Activated B cell treated with CpG ODN at 0.5 μM for 24 hours (primary cell): ENCODE measurements at places on chromosomes 13 and 19. TPM values are rescaled to one million over a fixed set of nuclear protein-coding genes. Genes with fewer than 3 reads are reported as not detected.

B3GNT8 gene
- 0.10 and 0.24 TPM in 2 replicates for total RNA-seq

ZNF729 gene
- total RNA-seq: not detected in 2 replicates

ADPRHL1 gene
- total RNA-seq: 0.84 and 0.93 TPM in 2 replicates

MAST1 gene
- total RNA-seq: 0.20 and 0.66 TPM in 2 replicates

GRCh38 chr19:28184997-28185396 is 1028.0 kb downstream of the UQCRFS1 start:
- H3K27me3 ChIP-seq: no peaks in the 10 kb centered on the region
- H3K27ac ChIP-seq: no peak overlapping the region
- no peak for DNase-seq
- no peaks in the 10 kb centered on the region for H3K36me3 ChIP-seq

DNA sequence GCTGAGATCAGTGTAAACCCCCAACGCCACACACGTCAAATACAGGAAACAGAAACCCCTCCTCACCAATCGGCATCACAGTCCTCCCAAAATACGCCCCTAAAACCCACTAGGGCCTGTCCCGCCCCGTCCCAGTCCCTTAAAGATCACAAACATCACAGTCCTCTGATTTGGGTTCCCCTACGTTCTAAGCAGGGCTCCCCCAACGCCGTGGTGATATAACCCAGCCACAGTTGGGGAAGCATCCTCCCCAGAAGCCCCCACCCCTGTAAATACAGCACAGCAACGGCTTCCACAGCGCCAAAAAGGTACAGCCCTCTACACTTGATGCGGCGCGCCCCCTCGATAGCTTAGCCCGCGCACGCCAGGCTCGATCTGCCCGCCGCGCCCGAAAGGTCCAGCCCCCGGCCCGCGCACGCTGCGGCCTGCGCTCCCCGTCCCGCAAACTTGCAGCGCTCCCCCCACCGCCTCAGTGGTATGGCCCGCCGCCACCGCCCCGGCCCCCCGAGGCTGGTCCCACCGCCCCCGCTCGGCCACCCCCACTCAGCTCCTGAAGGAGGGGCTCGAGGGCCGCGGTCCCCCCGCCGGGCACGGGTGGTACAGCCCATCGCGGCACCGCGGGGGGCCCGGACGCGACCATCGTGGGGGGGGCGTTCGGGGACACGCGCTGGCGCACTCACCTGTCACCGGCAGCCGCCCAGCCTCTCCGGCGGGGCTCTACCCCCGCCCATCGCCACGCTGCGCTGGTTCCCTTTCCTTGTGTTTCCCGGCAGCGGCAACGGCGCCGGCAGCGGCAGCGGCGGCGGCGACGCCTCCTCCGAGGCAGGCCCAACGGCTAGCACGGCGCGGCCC is at the start of gene AKT2:
AKT2 (minus strand) TSS at position 845 of the 852 bp plus-strand sequence. CDS start 20,078 bp downstream, outside the sequence.
- H3K36me3 ChIP-seq: peaks cover 14% of the 10 kb centered on the region
- peak; percentile 82 for DNase-seq
- no peaks in the 10 kb centered on the region for H3K27me3 ChIP-seq
- peak within 1 kb of the TSS; percentile 96 for H3K4me3 ChIP-seq
- peaks cover 64% of the 10 kb centered on the region for H3K4me1 ChIP-seq

GRCh38 chr13:37101201-37101600 is 4.3 kb downstream of the CSNK1A1L start:
- H3K27ac ChIP-seq: no peak overlapping the region
- no peak for DNase-seq
- peaks cover 3% of the 10 kb centered on the region for H3K27me3 ChIP-seq
- H3K36me3 ChIP-seq: no peaks in the 10 kb centered on the region
- no peak overlapping the region for H3K4me3 ChIP-seq

DNA sequence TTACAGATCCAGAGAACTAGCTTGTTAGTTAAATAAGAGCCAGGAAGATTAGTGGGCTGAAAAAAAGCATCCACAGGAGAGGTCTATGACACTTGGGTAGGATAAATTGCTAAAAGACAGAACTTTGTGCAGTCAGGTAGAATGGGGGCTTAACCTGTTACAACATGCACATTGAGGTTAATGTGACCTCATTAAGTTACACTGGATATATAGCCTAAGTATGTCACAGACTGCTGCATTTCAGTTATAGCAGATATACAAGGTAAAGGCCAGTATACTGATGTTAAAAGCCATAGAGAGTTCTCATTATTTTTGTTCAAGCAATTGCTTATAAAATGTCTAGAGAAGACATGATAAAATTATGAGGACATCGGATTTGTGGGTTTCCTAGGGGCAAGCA is 1179.9 kb upstream of the PCDH9 start:
- DNase-seq: no peak
- no peak overlapping the region for H3K4me3 ChIP-seq
- no peaks in the 10 kb centered on the region for H3K36me3 ChIP-seq
- no peak overlapping the region for H3K27ac ChIP-seq
- H3K4me1 ChIP-seq: no peaks in the 10 kb centered on the region
